Stimulated activated CD8-positive, alpha-beta memory T cell treated with anti-CD3 and anti-CD28 coated beads, Interleukin-15, amount 100 ng/mL, for 48 hours (primary cell): ENCODE measurements at places on chromosomes 6 and 20.

GRCh38 chr20:37309936-37310590, 20.6 kb downstream of the MANBAL start:
- DNase-seq = no peak

DNA sequence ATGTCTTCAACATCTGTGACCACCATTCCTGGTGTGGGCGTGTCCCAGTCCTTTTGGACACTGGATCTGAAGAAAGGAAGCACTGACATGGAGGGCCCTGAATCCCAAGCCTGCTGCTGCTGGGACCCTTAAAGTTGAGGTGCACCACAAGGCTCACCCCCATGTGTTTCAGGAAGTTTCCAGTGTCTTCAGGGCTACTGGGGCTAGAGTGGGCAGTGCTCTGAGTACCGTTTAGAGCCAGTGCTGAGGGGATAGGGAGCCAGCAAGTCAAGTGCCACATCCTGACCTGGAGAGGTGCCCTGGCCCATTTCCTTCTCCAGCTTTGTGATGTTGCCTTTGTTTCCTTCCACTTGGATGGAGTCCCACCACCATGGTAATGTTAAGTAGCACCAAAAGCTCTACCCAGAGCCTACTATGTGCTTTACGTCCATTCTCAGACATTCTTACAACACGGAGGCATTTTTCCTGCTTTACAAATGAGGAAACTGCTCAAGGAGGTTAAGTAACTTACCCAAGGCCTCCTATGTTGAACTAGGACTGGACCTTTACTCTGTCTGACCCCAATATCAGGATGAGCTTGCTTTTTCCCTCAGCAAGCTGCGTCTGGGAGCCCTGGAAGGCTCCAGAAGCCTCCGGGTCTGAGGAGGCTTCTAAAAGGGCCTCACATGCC, 552 bp upstream of the DEF6 start:
- DNase-seq = no peak

DNA sequence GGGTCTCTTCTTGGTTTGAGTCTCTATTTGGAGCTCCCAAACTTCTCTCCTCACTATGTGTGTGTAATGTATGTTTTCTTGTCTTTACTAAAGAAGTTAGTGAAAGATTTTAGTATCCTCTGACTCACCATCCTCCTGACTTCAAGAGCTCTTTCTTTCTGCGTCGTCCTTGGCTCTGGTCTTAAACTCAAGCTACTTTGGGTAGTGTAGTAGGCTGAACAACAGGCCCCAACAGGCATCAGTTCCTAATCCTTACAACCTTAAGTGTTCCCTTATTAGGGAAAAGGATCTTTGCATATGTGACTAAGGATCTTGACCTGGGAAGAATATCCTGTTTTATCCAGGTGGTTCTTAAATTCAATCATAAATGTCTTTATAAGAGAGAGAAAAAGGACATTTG, 810.2 kb downstream of the MAFB start:
- no peak for DNase-seq

- DNase-seq = no peak
Measured at GRCh38 chr6:167398214-167399050, 73.5 kb downstream of the TTLL2 start.

DNA sequence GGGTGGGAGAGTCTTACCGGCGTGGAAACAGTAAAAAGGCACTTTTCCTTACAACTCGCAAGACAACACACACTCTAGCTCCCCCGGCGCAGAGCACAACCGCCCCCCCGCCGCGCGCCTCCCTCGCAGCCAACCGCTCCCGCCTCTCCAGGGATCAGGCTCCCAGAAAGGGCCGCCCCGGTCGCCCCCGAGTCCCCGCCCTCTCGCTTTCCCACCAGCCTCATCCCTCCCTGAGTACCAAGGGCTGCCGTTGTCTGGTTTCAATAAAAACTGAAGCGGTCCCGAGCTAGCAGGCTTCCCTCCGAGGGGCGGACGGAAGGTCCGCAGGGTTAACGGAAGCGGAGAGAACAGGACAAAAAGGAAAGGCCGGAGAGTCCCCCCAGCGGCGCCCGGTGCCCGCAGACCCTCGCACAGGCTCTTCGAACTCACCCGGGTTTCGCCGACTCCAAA, 804 bp downstream of the ELOVL5 start:
- no peak for DNase-seq

DNA sequence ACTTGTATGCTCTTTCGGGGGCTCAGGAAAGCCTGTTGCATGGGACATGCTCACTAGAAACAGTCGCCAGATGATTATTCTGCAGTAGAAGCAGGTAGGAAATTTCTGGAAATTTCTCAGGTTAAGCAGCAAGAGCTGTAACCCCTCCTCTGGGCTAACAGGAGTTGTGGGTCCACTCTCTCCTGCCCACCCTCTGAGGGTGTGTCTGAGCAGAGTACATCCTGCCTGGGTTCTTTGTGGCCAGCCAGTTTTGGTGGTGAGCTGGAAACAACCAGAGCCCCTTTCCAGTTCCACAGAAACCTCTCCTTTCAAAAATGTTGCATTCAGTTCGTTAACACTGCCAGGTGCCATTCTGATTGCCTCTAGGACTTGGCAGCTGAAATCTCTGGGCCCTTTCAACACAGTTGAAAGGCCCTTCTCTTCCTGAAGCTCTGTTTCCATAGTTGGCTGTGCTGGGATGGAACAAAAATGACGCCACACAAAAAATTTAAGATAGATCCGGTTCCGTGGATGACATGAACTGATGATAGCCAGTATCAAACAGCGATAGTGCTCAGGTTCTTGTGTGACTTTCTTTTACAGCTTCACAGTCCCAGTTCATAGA, 38.5 kb downstream of the PLCG1 start:
- DNase-seq = no peak

DNA sequence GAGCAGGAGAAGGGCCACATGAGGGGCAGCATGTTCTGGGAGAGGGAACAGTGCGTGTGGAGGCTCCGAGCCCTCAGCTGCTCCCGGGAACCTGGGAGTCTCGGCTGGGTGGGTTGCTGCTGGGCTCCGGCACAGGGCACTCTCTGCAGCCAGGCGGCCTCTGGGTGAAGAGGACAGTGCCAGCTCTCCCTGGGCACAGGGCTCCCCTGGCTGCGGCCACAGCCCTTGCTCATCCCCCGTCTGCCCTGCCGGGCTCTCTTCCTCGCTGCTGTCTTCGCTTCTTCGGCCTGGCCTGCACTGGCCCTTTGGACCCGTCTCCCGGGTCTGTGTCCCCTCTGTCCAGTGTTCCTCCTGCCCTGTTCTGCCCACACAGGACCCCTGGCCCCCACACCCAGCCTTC, 48.2 kb downstream of the CDH4 start:
- no peak for DNase-seq

DNA sequence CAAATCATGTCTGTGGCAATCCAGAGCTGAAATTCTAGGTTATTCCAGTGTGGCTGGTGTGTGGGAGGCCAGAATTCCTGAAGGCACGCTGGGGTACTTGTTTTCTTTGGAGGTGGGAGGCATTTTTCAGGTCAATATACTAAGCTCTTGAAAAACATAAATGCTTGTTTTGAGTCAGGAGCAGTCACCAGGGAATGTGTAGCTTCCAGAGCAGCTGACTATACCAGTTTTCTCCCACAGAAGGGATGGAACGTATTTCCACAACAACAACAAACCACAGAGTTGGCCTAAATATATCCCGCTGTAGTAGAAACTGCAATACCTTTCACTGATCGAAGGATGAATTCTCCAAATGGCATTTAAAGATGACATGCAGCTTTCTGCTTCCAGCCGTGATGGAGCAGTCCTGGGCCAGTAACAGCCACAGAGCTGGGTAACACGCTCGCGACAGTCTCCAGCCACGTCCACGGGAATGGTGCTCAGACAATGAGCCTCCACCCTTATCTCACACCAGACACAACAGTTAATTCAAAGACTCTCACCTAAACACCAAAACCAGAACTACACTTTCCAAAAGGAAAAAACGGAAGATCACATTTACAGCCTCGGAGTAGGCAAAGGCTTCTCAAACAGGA, 23.2 kb downstream of the CHRNA4 start:
- DNase-seq = no peak

- DNase-seq = no peak
Measured at GRCh38 chr20:57691699-57692098, 18.1 kb downstream of the PMEPA1 start.

DNA sequence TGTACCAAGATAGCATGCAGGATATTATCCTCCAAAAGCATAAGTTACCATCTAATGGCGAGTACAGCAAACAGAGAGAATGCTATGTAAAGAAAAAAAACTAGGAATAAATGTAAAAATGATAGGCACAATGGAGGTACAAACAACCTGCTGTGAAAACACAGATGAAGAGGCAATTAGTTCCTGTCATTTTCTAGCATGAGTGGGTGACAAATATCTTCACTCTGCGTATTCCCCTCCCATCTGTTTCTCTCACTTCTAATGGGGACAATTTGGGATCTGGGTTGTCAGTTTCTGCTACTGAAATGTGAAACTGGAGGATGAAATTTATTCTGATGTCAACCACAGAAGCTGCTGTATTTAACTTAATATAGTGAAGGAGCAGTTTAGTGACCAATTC, 11.7 kb upstream of the PTPRK start:
- DNase-seq = no peak

GRCh38 chr6:119856136-119856535, 506.6 kb upstream of the MAN1A1 start:
- DNase-seq = peak; percentile 5

DNA sequence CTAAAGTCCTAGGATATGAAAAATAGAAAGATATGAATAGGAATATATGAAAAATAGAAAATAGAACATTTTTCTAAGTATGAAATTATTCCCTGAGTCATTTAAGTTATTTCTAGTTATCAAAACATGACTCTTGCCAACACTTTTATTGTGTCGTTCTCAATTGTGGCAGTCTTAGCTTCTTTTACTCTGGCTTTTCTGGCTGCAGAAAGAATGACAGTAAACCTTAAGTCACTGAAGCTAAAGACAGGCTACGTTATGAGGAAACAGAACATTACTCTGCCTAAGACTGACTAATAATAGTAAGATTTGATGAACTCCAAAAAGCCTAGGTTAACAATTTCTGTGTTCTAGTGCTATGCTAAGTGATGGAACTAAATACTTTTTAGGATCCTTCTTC, 74.6 kb downstream of the AIG1 start:
- no peak for DNase-seq

DNA sequence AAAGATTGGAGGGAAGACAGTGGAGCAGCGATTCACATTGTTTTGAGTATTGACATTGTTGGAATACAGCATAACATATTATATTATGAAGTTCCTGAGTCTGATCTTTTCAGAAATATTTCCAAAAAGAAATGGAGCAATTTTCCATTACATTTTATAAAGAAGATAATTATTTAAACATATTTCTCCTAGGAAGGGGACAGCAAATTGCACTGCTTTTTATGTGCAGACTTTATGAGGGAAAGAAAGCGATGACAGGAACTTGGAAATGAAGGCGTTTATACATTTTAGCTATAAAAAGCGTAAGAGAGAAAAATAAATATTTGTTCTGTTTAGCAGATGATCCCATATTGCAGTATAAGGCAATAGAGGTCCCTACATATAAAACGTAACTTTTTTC, 117.0 kb upstream of the EDN1 start:
- no peak for DNase-seq

- DNase-seq = no peak
Measured at GRCh38 chr6:87396595-87397392, 11.0 kb upstream of the CFAP206 start.

DNA sequence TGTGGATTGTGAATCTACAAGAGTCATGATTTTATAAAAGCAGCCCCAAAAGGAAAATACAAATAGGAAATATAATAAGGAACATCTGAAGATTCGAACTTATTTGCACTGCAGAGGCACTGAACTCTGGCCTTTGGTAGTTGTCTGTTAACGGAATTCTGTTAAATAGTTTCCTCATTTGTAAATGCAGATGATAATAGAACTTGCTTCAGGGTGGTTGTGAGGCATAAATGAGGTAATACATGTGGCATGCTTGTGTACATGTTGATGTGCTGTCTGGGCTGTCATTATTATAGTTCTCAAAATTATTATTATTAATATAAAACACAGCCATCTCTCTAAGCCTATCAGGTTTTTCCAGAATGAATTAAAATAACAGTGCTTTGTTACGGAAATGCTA, 302.0 kb downstream of the NRN1 start:
- DNase-seq = no peak

DNA sequence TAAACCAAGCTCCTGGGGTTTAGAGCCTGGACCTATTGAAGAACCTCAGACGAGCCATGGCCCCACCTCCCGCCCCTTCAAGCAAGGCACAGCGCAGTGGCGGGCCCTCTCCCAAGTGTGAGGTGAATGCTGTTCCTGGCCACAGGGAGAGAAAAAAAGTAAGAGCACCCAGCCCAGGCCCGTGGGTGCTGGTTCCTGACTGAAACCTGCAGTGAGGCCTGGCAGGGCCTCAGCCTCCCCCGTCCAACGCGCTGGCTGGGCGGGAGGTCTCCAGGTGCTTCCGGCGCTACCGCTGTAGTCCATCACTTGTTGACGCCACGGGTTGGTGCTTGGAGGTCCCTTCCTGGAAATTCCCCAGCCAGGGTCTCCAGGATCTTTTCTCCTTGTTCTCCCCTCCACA, 5.5 kb upstream of the FAM83C start:
- no peak for DNase-seq

DNA sequence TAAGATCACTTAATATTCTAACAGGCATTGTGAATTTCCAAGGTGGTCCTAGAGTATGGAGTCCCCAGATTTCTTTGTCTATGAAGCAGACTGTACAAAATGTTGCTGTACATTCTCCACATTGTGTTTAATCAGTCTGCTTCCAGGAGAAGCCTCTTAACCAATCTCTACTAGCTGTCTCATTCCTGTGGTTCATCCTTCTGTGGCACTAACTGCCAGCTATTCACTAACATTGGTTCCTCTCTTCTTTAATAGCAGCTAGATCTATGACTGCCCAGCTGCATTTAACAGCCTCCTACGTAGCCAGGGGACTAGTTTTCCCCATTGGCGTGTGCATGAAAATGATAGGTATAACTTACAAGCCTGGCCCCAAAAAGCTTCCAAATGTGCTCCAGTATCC, 395.4 kb downstream of the SAMD5 start:
- DNase-seq = no peak

GRCh38 chr20:24158281-24158680, 169.7 kb upstream of the GGTLC1 start:
- no peak for DNase-seq

GRCh38 chr6:170236131-170236836, 54.6 kb downstream of the DLL1 start:
- no peak for DNase-seq

DNA sequence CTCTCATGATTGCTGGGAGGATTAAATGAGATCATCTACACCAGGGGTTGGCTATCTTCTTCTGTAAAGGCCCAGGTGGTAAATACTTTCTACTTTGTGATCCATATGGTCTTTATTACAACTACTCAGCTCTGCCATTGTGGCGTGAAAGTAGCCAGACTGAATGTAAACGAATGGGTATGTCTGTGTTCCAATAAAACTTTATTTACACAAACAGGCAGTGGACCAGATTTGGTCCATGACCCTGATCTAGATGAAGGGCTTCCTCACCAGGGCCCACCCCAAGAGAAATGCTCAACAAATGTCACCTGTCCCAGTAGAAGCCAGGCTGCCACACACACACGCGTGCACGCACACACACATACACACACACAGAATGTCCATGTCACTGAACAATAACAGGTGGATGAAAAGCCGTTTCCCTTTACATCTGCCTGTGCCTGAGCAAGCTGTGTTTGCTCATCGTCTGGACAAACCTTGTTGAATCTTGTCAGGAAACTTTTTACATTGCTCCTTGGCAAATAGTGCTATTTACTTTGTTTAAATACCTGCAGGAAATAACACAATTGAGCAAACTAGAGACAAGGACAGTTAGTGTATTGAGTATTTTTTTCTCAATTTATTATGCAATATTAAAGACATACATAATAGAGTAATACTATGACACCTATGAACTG, 114.3 kb downstream of the EYA2 start:
- DNase-seq = no peak

- no peak for DNase-seq
Measured at GRCh38 chr6:108594151-108594550, 33.4 kb downstream of the FOXO3 start.
